ENCODE measurements at places on chromosomes 16 and 17. TPM values are rescaled to one million over a fixed set of nuclear protein-coding genes. Genes with fewer than 3 reads are reported as not detected.

DNA sequence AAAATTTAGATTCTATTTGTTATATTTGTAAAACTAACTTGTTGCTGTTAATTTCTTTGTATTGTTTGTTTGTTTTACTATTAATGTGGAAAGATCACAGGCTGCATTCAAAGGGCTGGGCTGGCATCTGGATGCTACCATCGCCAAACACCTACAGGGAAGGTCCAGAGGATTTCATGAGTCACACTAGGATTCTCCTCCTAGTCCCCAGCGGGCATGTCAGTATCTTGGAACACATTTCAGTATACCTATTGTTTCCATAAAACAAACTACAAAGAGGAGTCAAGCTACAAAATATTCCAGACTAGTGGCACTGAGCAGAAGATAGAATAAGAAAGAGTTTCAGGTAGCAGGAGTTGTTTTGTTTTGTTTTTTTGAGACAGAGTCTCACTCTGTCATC, 55.3 kb downstream of the NOG start:
- DNase-seq: no peak

DNA sequence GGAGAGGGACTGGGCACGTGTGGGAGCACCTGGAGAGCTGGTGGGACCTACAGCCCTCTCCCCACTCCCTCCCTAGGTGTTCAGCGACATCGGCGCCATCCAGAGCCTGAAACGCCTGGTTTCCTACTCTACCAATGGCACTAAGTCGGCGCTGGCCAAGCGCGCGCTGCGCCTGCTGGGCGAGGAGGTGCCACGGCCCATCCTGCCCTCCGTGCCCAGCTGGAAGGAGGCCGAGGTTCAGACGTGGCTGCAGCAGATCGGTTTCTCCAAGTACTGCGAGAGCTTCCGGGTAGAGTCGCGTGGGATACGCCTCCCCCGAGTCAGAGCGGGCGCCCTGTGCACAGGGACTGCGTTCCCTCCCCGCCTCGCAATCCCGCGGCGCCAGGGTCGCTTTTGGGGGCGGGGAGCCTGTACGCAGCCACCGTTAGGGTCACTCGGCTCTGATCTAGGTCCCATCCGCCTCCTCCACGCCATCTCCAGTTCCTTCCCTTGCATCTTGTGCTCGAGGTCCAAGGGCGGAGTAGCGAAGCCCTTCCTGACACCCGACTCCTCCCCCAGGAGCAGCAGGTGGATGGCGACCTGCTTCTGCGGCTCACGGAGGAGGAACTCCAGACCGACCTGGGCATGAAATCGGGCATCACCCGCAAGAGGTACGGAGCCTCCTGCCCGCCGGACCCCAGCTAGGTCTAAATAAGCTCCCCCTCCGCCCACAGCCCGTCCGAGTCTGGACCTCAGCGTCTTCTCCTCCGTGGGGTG, 13.0 kb downstream of the SARM1 start:
- peak; percentile 72 for DNase-seq

GRCh38 chr17:7626307-7626706, 1.3 kb downstream of the SAT2 start:
- no peak for DNase-seq

GRCh38 chr16:3017794-3018506, at the start of gene CLDN6:
CLDN6 (minus strand) TSS chr16:3018183; CDS start chr16:3016021, 2,162 bp downstream.
- peak; percentile 94 for DNase-seq

DNA sequence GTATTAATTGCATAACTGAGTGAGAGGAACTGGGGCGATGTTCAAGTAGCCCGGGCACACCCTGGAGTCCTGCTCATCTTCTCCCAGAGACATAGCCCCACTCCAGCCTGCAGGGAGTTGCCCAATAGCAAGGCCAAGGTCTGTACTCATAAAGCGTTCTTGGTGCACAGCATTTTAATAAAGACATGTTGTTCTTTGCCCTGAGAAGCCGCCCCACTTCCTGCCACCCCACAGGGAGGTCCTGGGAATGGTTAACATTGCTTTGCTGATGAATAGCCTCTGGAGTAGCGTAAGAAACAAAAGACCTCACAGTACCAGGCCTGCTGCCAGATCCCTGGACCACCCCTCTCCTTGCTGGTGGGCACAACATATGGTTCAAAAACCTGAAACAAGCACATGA, 21.6 kb upstream of the CDH1 start:
- DNase-seq: peak; percentile 37

DNA sequence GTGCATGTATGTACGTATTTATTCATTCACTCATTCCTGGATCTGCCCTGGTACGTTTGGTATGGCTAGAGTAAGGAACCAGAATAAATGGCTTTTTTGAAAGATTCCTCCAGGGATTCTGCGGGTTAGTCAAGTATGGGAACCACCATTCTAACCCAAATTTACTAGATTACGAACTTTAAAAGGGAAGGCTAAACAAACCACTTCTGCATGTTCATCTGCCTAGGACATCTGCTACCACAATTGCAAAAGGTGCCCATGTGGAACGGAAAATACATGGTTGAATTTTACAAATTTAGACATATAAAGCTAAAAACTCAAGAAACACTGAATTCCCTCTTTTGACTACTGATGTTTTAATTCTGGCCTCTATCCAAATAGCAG, 22.1 kb downstream of the CYTH1 start:
- no peak for DNase-seq

- DNase-seq: no peak
Observed at GRCh38 chr16:12769525-12769924, 34.2 kb downstream of the CPPED1 start.

GRCh38 chr16:54136276-54136625, 150.3 kb downstream of the IRX3 start:
- DNase-seq: no peak

DNA sequence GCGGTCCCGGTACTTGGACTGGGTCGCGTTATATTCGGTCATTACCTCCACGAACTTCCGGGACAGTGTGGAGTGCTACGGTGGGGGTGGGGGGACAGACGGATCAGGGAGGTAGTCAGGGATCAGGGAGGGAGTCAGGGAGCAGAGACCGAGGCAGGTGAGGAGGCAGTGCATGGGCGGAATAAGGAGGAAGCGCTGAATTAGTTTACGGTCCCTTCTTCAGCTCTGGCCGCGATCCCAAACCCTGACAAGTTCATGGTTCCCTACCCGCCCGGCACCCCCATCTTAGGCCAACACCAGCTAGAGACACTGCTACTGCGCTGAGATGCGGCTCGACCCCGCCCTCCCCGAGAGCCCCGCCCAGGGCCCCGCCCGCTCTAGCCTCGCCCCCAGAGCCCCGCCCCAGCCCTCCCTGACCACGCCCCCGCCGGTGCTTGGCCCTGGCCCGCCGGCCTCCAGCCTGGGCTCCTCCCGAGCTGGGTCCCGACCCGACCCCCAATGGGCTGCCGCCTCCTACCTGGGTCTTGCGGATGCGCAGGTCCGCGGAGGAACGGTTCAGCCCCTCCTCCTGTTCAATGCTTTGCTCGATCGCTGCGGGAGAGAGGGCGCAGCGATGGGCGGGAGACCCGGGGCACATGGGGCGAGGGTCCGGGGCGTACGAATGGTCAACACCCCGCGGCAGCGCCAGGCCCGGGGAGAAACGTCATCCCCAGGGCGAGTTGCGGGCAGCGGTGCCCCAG, 12.1 kb downstream of the HSD3B7 start:
- DNase-seq: peak; percentile 91

GJD3 gene
- total RNA-seq: not detected

ARL16 gene
- 38.8 TPM for total RNA-seq

TM4SF5 gene
- total RNA-seq: 20.8 TPM

CSH1 gene
- total RNA-seq: 0.92 TPM

CRISPLD2 gene
- 281 TPM for total RNA-seq

FOXO3B gene
- total RNA-seq: 7.9 TPM

HOXB8 gene
- total RNA-seq: 0.57 TPM

FAM222B gene
- total RNA-seq: 7.9 TPM

Measured in hepatocyte (in vitro differentiated cells).